Neural progenitor cell (in vitro differentiated cells): ENCODE measurements at places on chromosomes 4 and X.

DNA sequence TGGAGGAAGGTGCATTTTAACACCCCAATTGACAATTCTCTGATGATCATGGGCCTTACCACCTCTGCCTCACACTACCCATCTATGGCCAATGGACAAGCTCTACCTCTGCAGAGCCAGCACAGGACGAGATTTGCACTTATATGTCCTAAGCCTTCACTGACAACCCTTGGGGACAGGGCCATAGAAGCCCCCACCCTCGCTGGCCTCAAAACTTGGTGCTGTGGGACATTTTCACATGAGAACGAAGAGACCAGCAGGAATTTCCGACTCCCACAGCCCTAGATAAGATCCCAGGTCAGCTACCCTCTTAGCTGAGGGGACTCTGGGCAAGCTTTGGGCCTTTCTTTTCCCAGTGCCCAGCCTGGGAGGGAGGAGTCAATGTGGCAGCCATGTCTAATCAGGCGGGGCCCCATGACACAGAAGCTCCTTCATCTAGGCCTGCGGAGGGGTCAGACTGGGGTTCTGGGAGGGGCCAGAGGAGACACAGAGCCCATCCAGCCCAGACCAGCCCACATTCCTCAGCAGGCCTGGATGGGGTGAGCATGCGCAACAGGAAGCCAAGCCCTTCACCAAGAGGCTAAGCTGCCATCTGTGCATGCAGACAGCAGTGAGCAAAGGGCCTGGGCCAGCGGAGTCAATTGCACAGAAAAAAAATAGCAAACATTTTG is 12.1 kb downstream of the PJA1 start:
- DNase-seq = peak; percentile 87
- no peaks in the 10 kb centered on the region for H3K36me3 ChIP-seq
- H3K27ac ChIP-seq = no peak overlapping the region
- H3K4me1 ChIP-seq = peaks cover 13% of the 10 kb centered on the region

DNA sequence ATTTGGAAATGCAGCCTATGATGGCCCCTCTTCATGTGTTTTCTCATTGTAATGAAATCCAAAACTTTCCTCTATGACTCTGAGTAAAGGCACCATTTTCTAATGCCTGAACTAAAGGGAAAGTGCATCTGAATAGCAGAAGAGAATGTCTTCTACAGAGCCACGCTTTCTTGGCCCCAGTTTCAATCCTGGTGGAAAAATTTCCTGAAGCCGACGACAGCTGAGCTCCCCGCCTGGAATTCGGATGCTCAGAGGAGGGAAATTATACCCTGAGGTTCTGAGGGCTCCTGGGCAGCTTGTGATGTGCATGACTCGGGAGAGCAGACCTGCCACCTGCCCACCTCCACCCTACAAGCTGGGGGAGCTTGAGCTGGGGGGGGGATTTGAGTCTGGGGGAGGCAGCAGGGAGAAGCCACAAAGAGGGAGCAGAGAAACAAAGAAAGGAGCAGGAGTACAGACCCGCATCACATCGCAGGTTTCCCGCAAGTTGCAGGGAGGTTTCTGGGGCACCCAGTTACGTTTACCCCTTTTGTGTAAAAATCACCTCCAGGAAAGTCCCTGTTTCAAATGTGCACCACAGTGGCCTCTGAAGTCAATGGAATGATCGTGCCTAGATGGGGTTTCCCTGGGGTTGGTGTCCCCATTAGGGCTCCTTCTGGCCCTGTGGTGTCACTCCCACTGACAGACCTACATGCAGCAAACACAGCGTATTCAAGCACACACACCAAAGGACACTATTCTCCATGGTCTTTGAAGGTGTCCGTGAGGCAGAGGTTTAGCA is 145.6 kb upstream of the RBPJ start:
- H3K27me3 ChIP-seq = no peaks in the 10 kb centered on the region
- H3K4me1 ChIP-seq = no peaks in the 10 kb centered on the region
- H3K4me3 ChIP-seq = no peak overlapping the region
- no peak for DNase-seq

DNA sequence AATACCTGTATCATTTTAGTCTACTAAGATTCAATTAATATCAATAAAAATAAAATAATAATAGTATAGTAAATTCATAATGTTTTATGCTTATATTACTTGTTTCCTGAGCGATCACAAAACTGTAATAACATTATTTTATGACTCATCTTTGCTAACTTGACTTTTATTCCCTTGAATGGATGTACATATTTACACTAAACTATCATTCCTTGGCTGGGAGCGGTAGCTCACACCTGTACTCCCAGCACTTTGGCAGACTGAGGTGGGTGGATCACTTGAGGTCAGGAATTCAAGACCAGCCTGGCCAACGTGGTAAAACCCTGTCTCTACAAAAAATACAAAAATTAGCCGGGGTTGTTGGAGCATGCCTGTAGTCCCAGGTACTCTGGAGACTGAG is 104.0 kb upstream of the SLC34A2 start:
- no peak for DNase-seq
- H3K27me3 ChIP-seq = no peaks in the 10 kb centered on the region
- no peaks in the 10 kb centered on the region for H3K4me1 ChIP-seq
- H3K27ac ChIP-seq = no peak overlapping the region
- H3K36me3 ChIP-seq = no peaks in the 10 kb centered on the region

DNA sequence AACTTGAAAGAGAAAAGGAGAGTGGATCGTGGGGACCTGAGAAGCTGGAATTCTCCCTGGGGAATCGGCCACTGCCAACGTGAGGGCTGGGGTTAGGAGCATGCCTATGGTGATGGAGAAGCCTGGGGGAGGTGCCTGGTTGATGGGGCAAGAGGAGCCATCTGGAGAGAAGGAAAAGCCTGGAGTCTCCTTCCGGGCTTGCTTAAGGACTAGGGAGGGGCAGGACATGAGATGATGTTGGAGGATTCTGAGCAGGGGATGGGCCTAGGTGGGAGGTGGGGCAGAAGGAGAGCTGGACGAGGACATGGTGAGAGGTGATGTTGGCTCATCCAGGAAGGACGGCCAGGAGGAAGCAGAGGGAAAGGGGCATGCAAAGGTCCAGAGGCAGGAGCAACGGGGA is 35.0 kb upstream of the GYG2 start:
- peaks cover 5% of the 10 kb centered on the region for H3K4me1 ChIP-seq
- no peaks in the 10 kb centered on the region for H3K36me3 ChIP-seq
- no peak overlapping the region for H3K4me3 ChIP-seq

GRCh38 chr4:156538210-156538609 is 433.4 kb downstream of the PDGFC start:
- no peak for DNase-seq
- no peak overlapping the region for H3K4me3 ChIP-seq
- peaks cover 10% of the 10 kb centered on the region for H3K4me1 ChIP-seq
- H3K36me3 ChIP-seq = no peaks in the 10 kb centered on the region
- no peak overlapping the region for H3K27ac ChIP-seq

DNA sequence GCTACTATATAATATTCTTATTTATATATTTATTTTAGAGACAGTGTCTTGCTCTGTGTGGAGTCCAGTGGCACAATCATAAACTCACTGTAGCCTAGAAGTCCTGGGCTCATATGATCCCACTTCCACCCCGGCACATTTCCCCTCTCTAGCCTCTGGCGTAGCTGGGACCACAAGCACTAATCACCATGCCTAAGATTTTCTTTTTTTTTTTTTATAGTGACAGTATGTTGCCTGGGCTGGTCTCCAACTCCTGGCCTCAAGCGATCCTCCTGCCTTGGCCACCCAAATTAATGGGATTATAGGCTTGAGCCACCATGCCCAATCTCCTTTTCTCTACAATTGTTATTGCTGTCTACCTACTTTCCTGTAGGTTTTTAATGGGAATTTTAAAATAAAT is 74.1 kb upstream of the BMP3 start:
- H3K36me3 ChIP-seq = no peaks in the 10 kb centered on the region
- H3K27me3 ChIP-seq = no peaks in the 10 kb centered on the region
- H3K27ac ChIP-seq = no peak overlapping the region
- H3K4me3 ChIP-seq = no peak overlapping the region
- no peaks in the 10 kb centered on the region for H3K4me1 ChIP-seq
- no peak for DNase-seq

DNA sequence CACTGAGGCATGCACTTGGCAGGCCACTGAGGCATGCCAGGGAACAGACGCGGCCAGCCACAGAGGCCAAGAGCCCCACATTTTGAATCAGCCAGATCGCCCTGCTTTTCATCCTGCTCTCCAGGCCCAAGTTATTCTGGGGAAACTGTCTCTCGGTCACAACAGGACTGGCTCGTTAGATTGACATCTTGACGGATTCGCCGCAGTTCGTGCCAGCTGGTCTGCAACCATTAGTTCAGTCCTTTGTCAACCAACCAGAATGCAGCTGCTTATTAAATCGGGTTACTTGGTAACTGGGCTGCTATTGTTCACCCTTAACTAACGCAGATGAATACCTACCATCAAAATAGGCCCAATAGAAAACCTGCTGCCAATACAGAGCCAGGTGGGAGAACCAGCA is 16.7 kb downstream of the CLDN34 start:
- H3K27ac ChIP-seq = no peak overlapping the region
- H3K36me3 ChIP-seq = no peaks in the 10 kb centered on the region
- DNase-seq = no peak
- no peak overlapping the region for H3K4me3 ChIP-seq
- peaks cover 7% of the 10 kb centered on the region for H3K4me1 ChIP-seq

DNA sequence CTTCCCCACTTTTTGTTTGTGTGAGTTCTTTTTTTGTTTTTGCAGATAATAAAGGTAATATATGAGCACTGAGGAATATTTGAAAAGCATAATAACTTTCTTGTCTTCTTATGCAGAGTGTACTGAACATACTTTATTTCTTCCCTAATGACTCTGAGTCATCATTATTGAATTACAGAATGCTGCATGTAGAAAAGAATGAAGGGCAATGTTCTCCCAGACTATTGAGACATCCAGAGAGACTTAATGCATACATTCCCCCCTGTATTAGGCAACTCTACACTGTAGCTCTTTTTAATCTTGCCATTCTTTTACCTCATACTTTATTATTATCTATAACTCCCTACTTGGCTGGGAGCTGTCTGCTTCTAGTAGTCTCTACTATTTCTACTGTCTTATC is 240.5 kb upstream of the ANKRD50 start:
- no peak overlapping the region for H3K4me3 ChIP-seq
- DNase-seq = no peak
- no peaks in the 10 kb centered on the region for H3K27me3 ChIP-seq
- H3K4me1 ChIP-seq = no peaks in the 10 kb centered on the region
- H3K36me3 ChIP-seq = no peaks in the 10 kb centered on the region

DNA sequence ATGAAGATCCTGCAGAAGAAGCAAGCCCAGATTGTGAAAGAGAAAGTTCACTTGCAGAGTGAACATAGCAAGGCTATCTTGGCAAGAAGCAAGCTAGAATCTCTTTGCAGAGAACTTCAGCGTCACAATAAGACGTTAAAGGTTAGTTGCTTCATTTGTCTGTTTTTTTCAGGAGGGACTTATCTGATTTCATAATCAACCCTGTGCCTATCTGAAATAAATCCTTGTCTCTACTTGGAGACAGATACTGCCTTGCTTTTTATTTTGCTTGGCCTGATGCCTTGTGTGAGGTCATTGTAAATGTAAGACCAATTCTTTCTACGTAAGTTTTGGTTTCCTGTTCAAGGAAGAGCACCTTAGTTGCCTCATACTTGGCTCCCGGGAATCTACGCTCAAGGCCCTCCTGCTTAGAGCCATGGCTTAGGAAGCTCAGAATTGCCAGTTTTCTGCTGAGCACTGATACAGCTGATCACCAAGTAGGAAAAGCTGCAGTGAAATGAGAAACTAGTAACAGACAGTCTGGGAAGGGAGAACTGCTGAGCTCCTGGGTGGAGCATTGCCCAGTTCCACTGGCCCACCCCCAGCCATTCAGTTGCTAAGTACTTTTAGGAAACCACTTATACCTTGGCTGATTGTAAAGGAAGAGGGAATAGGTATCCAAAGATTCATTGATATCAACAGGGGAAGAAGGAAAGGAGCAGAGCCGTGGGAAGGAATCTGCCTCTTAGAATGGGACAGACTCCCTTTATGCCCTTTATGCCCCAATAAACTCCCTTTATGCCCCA is 41.8 kb downstream of the RBBP7 start:
- DNase-seq = no peak
- no peaks in the 10 kb centered on the region for H3K27me3 ChIP-seq
- no peak overlapping the region for H3K4me3 ChIP-seq
- H3K4me1 ChIP-seq = peaks cover 3% of the 10 kb centered on the region
- no peak overlapping the region for H3K27ac ChIP-seq

DNA sequence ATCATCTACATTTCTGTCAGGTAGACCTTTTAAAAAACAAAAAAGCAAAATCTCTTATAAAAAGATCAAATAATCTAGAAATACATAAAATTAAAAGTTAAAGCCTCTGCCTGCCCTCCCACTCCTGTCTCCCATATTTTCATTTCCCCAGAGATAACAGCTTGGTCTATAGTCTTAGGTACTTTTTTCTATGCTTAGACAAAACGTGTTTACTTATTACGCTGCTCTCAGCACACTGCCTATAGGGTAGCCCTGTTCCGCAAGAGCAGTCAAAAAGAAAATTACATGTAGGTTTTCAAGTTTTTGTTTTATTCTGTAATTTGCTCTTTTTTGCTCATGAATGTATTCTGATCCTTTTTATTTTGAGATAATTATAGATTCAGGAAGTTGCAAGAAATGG is 73.3 kb downstream of the TAF1 start:
- H3K27ac ChIP-seq = no peak overlapping the region
- H3K36me3 ChIP-seq = peaks cover 6% of the 10 kb centered on the region
- no peaks in the 10 kb centered on the region for H3K27me3 ChIP-seq
- DNase-seq = no peak

DNA sequence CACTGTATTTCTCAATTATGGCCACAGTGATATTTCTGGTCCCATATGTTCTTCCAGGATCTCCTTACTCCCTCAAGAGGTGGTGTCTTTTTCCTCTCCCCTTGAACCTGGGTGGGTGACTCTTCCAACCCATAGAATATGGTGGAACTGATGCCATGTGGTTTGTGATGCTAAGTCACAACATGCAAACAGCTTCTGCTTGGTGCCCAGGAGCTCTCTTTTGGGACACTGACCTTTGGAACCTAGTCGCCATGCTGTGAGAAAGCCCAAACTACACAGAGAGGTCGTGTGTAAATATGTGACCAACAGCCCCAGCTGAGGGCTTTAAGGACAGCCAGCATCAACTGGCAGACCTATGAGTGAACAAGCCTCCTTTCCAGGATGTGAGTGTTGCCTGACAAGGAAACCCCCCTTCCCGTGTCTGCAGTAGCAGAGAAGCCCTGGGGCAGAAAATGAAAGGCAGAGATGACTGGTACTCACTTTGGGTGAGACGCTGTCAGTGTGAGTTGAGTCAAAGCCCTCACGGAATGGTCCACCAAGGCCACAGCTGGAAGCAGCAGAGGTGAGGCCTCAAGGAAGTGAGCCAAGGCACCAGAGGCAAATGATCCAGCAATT is 223.4 kb downstream of the BCOR start:
- H3K4me3 ChIP-seq = no peak overlapping the region
- peaks cover 5% of the 10 kb centered on the region for H3K4me1 ChIP-seq
- no peak for DNase-seq
- no peaks in the 10 kb centered on the region for H3K36me3 ChIP-seq
- H3K27me3 ChIP-seq = no peaks in the 10 kb centered on the region

GRCh38 chrX:30657196-30658161 is 4.3 kb downstream of the GK start:
- no peaks in the 10 kb centered on the region for H3K4me1 ChIP-seq
- no peak overlapping the region for H3K27ac ChIP-seq
- H3K27me3 ChIP-seq = no peaks in the 10 kb centered on the region
- no peak overlapping the region for H3K4me3 ChIP-seq
- no peaks in the 10 kb centered on the region for H3K36me3 ChIP-seq
